ENCODE measurements at places on chromosomes 4 and X.

DNA sequence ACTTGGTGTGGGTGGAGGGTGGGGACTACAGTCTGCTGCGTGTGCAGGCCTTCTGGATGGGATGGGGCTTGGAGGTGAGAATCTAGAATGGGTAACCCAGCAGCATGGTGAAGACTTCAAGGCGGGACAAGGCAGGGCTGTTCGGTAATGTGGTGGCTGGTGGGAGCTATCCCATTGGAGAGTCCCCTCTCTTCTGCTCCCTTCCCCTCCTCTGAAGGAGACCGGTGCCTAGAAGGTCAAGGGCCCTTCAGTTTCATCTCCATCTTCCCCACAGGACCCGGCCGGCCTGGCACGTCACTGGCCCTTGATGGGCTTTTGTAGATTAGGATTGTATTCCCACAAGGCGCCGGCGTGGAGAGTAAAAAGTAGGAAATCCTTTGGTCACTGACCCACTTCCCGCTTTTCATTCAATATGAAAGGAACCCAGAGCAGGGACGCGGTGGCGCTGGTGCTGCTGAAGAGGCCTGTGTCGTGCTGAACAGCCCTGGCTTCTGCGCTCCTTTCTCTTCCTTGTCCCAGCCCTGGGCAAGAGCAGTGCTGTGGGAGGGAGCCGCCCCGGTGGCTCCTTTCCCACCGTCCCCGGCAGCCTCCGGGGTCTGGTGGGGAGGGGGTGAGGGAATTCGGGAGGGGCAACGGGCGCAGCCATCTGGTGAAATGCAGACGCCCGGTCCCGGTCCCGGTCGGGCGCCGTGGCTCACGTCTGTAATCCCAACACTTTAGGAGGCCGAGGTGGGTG is 7.3 kb upstream of the HMGB3 start:
- DNase-seq = no peak

DNA sequence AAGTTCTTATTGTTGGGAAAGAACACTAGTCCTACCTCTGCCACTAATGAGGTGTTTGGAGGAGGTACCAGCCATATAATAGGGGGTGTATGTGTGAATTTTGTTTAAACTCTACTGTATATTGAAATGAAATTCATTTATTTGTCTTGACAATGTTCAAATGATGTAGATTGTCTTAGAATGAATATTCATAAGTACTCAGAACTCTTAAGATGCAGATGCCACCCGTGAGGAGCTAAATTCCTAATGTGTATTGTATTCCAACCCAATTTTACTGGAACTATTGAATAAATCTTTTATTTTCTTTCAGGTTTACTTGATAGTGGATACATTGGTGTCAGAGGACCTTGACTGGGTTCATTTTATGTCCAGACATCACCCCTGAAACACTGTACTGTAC is 63.9 kb upstream of the RAB33B start:
- no peak for DNase-seq

GRCh38 chr4:70544279-70544868 is 26.0 kb downstream of the AMTN start:
- DNase-seq = no peak

DNA sequence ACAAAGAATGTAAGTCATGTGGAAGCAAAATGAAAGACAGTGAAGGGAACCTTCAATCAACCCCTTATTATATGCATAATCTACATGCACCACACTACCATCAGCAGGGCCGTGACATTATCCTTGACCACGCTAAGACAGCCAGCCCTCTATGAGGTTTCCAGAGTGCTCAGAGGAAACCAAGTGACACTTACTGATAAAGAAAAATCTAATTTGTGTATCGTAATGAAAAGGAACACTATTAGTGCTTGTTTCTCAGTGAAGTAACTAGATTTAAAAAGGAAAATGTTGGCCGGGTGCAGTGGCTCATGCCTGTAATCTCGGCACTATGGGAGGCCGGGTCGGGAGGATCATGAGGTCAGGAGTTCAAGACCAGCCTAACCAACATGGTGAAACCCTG is 56.4 kb downstream of the ABCG2 start:
- no peak for DNase-seq

GRCh38 chr4:148061795-148062194 is 329.9 kb downstream of the ARHGAP10 start:
- DNase-seq = peak; percentile 73
